Activated naive CD4-positive, alpha-beta T cell treated with anti-CD3 and anti-CD28 coated beads for 36 hours (primary cell): ENCODE measurements at places on chromosomes 7 and 10. TPM values are rescaled to one million over a fixed set of nuclear protein-coding genes. Genes with fewer than 3 reads are reported as not detected.

- no peak for DNase-seq
Measured at GRCh38 chr7:112124061-112124766, 82.0 kb downstream of the DOCK4 start.

DNA sequence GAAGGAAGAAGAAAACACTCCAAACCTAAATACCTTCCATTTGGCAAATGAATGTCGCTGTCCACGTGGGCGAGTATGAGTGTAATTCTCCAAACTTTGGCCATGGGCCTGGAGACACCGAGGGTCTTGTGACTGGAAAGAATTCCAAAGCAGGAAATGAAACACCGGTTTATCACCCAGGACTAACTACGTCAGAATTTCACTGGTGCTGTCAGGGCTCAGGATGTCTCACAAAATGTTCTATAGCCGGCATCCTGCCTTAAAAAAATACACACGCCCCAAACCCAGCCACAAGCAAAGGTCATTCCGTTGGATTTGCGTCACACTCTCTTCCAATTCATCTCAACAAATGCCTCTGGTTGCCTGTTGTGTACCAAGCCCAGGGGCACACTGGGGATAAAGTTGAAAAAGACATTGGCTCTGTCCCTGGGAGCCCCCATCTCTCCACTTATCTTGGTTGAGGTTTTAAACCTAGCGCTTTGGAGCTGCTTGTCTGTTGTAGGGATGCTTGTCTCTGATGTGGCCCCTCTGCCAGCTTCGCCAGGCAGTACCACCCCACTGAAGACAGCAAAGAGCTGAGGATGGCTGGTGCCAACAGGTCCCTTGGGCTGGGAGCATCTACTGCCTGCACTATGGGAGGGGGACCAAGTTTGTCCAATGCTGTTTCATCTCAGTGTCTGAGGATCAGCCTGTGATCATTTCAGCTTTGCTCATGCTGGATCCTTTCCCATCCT lies 31.2 kb downstream of the GSTO2 start:
- peak; percentile 55 for DNase-seq

- no peak for DNase-seq
Measured at GRCh38 chr7:137893143-137893742, 46.5 kb upstream of the DGKI start.

- no peak for DNase-seq
Measured at GRCh38 chr7:113392841-113393540, 274.6 kb upstream of the SMIM30 start.

GRCh38 chr7:3762146-3762831 lies 461.2 kb downstream of the SDK1 start:
- DNase-seq = no peak

DNA sequence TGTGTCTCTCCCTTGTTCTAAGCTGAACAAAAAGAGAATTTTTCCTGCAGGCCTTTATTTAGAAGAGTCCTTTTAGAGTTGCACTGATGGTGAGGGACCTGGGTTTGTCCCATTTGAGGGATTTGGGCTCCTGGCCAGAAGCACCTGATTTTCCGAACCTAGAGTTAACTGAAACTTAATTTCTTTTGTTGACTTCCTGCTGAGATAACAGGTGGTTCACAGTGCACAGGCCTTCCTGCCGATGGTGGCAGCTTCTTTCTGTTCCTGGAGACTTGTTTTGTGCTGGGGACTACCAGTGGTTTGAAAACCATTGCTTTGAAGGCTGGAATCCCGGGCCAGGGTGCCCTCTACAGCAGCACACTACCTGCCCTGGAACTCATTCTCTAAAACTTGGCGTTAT lies 99.2 kb downstream of the SUGCT start:
- peak; percentile 24 for DNase-seq

GRCh38 chr7:90412458-90413184 lies 9.4 kb downstream of the CLDN12 start:
- DNase-seq = peak; percentile 46

GRCh38 chr10:101228966-101229265 lies 347 bp downstream of the LBX1 start:
- no peak for DNase-seq

CHAT gene
- total RNA-seq = not detected

STMP1 gene
- 21.5 TPM for total RNA-seq

EXOC4 gene
- 62.1 TPM for total RNA-seq

SAP25 gene
- 15.7 TPM for total RNA-seq

EPDR1 gene
- 1.6 TPM for total RNA-seq

HTR5A gene
- total RNA-seq = not detected

SORCS1 gene
- total RNA-seq = not detected

NPM3 gene
- 213 TPM for total RNA-seq

SMKR1 gene
- 1.2 TPM for total RNA-seq
